ENCODE measurements at places on chromosomes 4 and X.

DNA sequence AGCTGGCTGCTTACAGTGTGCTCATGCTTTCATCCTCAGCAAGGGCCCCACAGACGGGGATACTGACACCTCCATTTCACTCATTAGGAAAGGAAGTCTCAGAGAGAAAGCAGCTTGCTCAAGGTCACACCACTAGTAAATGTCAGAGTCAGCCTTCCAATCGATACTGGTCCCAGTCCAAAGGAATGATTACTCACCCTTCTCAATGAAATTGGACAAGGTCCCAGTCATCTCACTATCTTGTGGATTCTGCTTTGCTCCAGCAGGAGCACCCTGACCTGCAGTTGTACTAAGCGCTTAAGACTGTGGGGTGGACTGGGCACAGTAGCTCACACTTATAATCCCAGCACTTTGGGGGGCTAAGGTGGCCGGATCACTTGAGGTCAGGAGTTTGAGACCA, 132.2 kb upstream of the SLC34A2 start:
- no peak for DNase-seq

- DNase-seq = no peak
Measured at GRCh38 chr4:39124885-39125599, 57.3 kb upstream of the WDR19 start.

GRCh38 chr4:146051728-146052391, 113.2 kb upstream of the ZNF827 start:
- no peak for DNase-seq

- peak; percentile 14 for DNase-seq
Measured at GRCh38 chrX:69285881-69286564, 120.8 kb upstream of the PJA1 start.

GRCh38 chr4:146114066-146114465, 61.5 kb upstream of the LSM6 start:
- no peak for DNase-seq

DNA sequence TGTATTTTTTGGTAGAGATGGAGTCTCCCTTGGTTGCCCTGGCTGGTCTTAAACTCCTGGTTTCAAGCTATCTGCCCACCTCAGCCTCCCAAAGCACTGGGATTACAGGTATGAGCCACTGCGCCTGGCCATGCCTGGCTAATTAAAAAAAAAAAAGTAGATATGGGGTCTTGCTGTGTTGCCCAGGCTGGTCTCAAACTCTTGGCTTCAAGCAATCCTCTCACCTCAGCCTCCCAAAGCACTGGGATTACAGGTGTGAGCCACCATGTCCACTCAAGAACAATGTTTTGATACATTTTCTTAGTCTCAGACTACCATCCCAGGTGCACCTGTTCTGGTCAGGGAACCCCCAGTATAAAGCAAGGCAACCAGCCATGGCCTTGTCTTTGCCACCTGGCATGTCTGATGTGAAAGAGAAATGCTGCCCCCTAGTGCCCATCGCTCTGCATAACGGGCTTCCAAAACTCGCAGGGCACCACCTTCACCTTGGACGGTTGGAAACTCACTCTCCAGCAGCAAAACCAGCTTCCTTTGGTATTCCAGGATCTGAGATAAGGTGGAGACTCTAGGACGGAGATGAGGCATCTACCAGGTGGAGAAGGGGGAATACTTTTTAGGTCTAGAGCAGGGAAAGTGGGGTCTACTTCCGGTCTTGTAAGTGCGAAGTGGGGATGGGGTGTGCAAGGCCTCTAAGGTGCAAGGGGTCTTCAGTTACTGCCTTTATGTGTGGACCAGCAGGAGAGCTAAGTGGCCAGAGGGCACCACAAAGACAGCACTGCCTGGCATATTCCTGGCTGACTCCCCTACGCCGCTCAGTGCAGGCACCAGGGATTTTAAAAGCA, 47.7 kb upstream of the AFAP1 start:
- peak; percentile 66 for DNase-seq

DNA sequence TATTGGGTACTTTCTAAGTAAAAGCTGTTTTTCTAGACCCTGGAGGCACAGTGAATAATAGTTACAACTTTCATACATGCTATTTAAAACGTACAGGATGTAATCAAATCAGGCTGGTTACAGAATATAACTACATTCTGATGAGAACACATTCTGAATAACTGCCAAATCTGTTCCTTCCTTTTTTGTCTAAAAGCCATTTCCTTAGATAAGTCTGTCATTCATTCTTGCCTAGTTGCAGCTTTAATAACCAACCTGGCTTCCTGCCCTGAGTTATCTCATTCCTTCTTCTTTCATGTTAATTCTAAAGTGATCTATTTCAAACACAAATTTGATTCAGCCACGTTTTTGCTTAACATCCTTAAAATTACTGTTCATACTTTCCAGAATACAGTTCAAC, 189.7 kb upstream of the ITM2A start:
- no peak for DNase-seq

DNA sequence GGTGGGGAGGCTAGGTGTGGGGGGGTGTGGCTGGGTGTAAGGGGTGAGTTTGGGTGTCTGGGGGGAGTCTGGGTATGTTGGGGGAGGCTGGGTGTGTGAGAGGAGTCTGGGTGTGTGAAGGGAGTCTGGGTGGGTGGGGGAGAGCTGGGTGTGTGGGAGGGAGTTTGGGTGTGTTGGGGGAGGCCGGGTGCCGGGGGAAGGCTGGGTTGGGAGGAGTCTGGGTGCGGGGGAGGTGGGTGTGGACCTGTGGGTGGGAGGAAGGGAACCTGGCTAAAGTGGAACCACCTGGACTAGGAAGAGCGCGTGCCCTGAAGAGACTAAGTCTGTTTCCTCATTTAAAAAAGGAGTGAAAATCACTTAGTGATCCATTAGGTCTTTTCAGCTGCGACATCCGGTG, 18.3 kb downstream of the SPON2 start:
- no peak for DNase-seq

DNA sequence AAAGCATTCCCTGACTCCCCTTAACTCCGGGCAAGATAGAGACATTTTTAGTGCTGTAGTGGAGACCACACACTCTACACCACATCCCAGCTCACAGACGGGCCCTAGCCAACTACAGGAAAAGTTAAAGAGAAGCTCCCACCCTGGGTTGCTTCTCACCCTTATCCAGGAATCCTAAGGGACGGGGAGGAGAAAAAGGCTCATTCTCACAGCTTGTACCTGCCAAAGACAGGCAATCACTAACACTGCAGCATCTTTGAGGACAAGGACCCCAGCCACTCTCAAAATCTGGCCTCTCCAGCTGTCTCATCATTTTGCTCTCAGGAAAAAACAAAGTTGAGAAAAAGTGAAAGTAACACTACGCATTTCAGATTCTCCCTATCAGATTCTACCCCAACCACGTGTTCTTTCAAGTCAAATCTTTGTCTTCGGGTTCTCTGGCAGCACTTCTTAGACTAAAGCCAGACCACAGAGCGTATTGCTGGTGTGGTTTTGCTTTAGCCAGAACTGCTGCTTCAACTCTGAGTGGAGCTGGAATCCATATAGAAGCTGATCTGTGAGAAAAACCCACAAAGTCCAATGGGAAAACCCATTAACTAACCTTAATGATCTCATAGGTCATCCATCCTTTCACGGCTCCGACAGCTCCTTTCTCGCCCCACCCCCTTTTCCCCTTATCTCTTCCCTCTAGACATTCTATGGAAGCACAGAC, 605.9 kb upstream of the DIPK2B start:
- peak; percentile 5 for DNase-seq

- no peak for DNase-seq
Measured at GRCh38 chr4:42608551-42608950, 48.4 kb downstream of the ATP8A1 start.

- DNase-seq = no peak
Measured at GRCh38 chrX:38930474-38930873, 129.2 kb downstream of the MID1IP1 start.

DNA sequence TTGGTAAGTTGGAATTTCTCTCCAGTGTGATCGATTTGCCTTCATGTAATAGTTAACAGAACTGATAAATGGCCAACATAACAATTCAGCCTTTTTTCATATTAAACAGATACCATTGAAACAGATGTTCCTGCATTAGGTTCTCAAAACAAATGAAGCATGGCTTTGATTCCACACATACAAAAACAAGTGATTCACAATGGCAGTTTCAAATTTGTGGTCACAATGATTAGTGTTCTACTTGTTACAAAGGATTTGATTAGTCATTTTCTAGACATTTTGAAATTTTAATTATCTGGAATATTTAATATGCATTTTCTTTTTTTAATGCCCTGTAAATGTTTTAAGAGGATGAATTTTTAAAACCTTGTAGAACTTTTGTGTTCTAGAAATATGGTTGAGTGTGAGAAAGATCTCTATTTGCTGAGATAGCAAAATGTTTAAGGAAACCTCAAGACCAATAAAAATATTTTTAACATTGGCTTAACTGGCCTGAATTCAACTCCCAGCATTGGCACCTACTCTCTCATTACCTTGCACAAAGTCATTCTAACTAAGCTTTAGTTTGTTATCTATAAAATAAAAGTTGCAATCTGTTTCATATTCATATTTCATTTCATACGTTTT, 18.9 kb upstream of the GLRA3 start:
- no peak for DNase-seq

DNA sequence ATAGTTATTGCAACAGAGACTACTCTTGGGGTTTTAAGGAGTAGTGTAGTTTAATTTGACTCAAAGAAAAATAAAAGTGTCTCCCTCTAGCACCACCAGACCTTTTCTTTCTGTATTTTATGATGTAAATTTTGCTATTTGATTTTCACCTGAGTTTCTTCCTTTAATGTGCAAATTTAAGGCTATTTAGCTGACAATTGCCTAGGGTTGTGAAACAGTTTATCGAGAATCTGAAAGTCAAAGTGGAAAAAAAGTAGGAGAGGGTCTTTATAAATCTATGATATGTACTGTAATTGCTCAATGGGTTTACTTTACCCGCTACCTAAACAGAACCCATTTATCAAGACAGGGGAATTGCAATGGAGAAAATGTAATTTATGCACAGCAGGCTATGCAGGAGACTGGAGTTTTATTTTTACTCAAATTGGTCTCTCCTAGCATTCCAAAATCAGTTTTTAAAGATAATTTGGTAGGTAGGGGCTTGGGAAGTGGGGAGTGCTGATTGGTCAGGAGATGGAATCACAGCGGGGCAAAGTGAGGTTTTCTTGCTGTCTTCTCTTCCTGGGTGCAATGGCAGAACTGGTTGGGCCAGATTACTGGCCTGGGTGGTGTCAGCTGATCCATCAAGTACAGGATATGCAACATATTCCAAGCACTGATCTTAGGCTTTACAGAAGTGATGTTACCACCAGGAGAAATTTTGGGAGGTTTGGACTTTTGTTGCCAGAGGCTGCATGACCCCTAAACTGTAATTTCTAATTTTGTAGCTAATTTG, 228.6 kb upstream of the TACR3 start:
- no peak for DNase-seq

- no peak for DNase-seq
Measured at GRCh38 chr4:40473578-40474388, 138.7 kb downstream of the CHRNA9 start.

- DNase-seq = no peak
Measured at GRCh38 chrX:12026481-12026880, 111.8 kb upstream of the FRMPD4 start.

All from stimulated activated CD8-positive, alpha-beta memory T cell treated with anti-CD3 and anti-CD28 coated beads, Interleukin-15, amount 100 ng/mL, for 1 hour (primary cell).